Stimulated activated CD4-positive, alpha-beta T cell treated with anti-CD3 and anti-CD28 coated beads, Interleukin-4, amount 100 ng/mL, for 24 hours (primary cell): ENCODE measurements at places on chromosomes 11 and 22.

- DNase-seq: no peak
Observed at GRCh38 chr11:83033972-83034672, 37.6 kb downstream of the RAB30 start.

DNA sequence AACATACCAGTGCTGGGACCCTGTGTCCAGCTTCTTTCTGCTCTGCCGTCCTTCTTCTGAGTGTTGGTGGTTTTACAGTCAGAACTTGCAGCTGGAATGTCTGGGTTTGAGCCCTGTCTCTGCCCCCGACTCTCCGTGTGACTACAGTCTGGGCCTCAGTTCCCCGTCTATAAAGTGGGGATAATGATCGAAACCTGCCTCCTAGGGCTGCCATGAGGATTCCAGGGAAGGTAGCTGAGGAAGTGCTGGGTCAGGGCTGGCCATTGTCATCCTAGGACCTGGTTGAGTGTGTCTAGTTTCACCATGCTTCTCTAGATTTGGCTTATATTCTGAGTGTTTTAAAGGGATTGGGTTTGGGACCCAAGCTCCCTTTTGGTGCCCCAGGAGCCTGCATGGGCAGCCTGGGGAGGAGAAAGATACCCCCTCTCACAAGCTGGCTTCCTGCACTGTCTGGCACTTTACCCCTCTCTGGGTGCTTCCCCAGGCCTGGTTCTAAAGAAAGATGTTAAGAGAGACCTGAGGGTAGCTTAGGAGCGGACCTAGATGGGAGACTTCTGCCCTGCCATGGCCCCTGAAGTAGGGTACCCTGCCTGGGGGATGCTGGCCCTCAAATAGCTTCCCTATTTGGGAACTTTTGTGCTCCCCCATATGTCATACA, 49.9 kb downstream of the TSPAN18 start:
- no peak for DNase-seq

DNA sequence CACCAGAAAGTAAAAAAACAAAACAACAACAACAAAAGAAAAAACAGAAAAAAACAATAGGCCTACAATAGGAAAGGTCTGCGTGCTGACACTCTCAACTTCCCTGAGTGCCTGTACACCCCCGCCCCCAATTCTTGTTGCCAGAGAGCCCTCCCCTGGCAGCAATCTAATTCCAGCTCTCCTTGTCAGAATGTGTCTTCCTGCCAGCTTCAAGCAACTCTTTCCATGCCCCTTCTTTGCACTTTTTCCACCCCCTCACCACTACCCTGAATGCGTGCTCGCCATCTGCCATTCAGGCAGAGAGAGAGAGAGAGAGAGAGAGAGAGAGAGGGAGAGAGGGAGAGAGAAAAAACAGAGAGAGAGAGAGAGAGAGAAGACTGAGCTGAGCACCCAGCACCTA, 245.0 kb downstream of the KIRREL3 start:
- no peak for DNase-seq

DNA sequence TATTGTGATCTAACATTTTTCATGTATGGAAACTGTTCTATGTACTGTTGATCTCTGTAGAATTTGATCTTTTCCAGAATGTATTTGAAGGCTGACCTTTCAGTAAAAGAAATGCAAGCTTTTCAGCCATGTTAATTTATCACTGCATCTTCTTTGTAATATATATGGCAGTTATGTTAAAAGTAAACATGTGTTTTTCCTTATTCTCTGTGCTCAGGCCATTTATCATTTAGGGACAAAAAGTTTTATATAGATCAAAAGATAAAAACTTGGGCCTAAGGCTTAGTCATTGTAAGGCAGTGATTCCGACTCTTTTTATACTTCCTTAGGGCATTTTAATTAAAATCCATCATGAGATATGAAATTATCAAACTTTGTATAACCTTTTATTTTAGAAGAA, 48.7 kb downstream of the KDM2A start:
- no peak for DNase-seq

GRCh38 chr11:95282291-95282751, 51.3 kb upstream of the SESN3 start:
- no peak for DNase-seq

GRCh38 chr11:9692691-9693090, 28.8 kb downstream of the SWAP70 start:
- no peak for DNase-seq

- no peak for DNase-seq
Observed at GRCh38 chr11:65562788-65563187, 4.6 kb upstream of the LTBP3 start.

- no peak for DNase-seq
Observed at GRCh38 chr22:33321466-33321865, 263.3 kb upstream of the SYN3 start.

GRCh38 chr11:128125723-128126122, 461.6 kb downstream of the ETS1 start:
- no peak for DNase-seq

DNA sequence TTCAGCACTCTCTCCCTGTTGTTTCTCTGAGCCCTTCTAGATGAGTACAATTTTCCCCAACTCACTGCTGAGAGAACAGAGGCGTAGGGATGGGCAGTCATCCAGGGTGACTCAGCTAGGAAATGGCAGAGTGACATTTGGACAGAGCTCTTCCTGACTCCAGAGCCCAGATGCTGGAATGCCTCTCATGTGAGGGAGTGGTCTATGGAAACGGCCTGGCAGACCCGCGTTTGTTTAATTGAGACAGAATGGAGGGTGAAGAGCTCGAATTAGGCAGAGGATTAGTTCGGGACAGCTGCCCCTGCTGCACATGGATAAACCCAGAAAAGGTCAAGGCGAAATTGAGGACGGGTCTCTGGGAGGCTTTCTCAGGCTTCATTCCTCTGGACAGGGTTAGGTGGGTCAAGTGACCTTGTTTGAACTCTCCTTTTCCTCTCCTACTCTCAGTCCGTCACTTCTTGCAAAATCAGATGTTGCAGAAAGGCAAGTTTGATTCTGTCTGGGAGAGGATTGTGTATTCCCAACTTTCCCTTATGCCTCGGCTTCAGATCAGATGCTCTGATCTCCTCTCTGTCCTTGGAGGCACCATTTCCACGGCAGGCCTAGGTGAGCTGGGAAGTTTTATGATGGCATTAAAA, 7.6 kb upstream of the LMO2 start:
- DNase-seq: no peak

GRCh38 chr11:112650527-112650926, 310.7 kb upstream of the NCAM1 start:
- DNase-seq: no peak

DNA sequence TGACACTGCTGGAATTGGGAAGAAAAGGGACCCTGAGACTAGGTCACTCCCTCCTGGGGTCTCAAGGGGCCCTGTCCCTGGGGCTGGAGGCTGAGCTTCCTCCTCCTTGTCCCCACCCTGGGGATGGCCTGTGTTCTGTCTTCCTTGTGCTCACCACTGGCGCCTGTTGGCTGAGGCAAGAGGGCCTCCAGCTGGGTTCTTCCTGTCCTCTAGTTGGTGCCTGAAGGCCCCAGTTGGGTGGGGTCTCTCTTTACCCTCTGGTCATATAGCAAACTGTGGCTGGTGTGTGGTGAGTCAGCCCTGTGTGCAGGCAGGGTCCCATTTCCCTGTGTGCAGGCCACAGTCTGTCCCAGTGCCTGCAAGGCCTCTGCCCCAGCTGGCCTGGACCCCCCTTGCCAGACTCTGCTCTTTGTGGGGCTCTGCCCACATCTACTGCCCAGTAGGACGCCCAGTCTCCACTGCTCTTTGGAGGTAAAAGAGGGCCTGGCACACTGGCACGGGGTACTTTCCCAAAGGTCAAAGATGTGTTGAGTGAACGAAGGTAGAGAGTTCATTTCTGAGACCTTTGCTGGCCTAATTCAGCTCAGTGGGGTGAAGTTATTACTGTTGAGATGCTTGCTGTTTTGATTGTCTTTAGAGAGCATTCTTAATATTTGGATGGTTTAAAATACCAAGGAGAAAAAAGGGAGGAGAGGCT, 55.1 kb upstream of the CLDN5 start:
- no peak for DNase-seq

- DNase-seq: no peak
Observed at GRCh38 chr11:34198523-34198922, 93.1 kb downstream of the NAT10 start.

- no peak for DNase-seq
Observed at GRCh38 chr22:49011379-49011768, 816.3 kb downstream of the BRD1 start.

DNA sequence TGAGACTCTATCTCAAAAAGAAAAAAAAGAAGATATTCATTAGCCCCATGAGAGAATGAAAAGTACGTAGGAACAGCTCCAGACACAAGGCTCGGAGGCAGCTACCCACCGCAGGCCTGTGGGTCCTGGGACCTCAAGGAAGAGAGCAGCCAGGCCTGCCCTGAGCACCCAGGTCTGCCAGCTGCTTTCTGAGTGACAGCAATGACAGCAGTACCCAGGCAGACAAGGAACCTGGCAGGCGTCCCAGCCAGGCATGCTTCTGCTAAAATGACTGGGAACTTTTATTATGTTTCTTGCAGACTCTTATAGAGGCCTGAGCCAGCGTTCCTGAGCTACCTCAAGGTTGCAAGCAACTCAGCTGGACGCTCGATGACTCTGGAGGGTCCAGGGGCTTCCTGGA, 31.6 kb downstream of the CPT1A start:
- no peak for DNase-seq

DNA sequence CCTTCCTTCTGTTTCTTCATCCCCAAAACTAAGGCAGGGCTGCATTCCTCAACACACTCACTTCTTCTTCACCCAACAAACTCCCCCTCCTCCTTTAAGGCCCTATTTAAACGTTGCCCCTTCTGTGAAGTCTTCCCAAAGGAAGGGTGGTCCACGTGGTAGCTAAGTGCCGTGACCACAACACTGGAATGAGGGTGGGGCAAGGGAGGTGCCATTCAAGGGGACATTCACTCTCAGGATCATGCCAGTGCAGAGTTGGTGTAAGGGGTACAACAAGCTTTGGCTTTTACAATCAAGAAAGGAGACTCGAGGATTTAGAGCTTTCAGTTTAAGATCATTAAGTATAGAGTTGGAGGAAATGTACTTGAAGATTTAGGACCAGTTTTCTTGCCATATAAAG, 8.0 kb upstream of the MS4A10 start:
- no peak for DNase-seq

DNA sequence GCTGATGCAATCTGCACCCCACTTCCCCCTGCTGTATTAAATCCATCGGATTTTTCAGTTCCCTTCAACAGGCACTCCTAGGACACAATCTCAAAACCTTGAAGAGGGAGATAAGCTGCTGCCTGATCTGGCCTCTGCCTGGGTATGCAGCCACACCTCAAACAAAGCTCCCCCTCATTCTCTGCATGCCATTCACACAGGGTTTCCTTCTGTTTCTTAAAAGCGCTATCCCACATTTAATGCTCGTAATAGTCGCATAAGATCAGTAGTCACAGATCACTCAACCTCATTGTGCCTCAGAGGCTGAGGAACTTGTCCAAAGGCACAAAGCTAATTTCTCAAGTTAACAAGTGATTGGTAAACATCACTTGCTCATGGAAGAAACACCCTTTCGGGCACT, 34.0 kb downstream of the UQCR10 start:
- DNase-seq: no peak

DNA sequence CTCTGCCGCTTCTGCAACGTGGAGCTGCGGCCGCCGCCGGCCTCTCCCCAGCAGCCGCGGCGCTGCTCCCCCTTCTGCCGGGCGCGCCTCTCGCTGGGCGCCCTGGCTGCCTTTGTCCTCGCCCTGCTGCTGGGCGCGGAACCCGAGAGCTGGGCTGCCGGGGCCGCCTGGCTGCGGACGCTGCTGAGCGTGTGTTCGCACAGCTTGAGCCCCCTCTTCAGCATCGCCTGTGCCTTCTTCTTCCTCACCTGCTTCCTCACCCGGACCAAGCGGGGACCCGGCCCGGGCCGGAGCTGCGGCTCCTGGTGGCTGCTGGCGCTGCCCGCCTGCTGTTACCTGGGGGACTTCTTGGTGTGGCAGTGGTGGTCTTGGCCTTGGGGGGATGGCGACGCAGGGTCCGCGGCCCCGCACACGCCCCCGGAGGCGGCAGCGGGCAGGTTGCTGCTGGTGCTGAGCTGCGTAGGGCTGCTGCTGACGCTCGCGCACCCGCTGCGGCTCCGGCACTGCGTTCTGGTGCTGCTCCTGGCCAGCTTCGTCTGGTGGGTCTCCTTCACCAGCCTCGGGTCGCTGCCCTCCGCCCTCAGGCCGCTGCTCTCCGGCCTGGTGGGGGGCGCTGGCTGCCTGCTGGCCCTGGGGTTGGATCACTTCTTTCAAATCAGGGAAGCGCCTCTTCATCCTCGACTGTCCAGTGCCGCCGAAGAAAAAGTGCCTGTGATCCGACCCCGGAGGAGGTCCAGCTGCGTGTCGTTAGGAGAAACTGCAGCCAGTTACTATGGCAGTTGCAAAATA, 816 bp downstream of the PDE3B start:
- peak; percentile 39 for DNase-seq

GRCh38 chr11:13473013-13473722, 10.1 kb upstream of the BTBD10 start:
- DNase-seq: no peak

GRCh38 chr11:31492320-31492913, 17.0 kb downstream of the IMMP1L start:
- DNase-seq: no peak

DNA sequence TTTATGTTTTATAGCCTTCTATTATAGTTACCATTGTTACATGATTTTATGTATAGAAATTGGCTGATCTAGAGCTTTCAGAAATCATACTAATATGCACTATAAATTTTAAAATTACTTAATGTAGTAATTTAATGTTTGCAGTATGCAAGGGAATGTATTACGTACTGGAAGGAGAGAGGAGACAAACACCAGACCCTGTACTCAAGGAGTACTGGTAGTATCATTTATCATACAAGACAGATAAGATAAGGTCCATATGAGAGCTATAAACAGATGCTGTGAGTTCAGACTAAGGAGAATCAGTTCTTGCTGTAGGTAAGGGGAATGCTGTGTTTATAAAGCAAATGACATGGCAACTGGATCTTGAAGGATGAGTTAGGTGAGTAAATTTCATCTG, 765 bp downstream of the BCO2 start:
- no peak for DNase-seq

DNA sequence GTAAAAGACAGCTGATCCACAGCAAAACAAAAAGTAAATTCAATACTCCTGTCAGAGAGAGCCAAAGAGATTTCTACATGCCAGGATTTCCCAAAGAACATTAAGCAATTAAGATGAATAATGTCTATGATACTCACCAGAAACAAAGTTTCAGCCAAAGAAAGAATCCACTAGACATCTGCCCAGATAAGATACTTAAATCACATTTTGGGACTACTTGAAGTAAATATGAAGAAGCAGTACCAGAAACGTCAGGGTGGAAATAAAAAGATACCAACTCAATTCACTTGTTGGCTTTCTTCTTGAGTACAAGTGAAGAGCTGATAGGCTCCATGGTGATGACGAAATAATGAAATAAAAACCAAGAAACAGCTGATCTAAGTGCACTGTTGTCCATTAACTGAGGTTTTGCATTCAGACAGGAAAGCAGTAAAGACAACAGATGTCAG, 31.6 kb upstream of the ARHGAP32 start:
- DNase-seq: no peak

GRCh38 chr11:126607776-126608541, 252.5 kb downstream of the ST3GAL4 start:
- no peak for DNase-seq

DNA sequence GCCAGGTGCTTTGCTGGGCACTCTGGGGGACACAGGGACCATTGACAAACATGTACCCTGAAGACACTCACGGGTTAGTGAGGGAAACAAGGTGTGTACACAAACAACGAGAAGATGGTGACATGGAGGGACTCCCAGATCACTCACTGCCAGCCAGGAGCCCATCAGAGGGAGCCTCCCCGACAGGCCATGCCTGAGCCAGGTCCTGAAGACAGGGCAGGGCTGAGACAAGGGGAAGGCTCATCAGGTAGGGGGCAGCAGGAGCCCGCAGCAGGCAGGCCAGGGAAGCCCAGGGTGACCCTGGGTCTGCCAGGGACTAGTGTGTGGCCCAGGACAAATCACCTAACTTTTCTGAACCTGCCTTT, 127.9 kb downstream of the BUD13 start:
- DNase-seq: no peak
